SK-N-SH (cell line): ENCODE measurements at places on chromosomes 4 and X. TPM values are rescaled to one million over a fixed set of nuclear protein-coding genes. Genes with fewer than 3 reads are reported as not detected.
A peak's percentile ranks its signal among the peaks of the same experiment; 100 is the strongest.

GRCh38 chrX:153379508-153379907 is 21.6 kb downstream of the PNMA6E start:
- DNase-seq = no peak
- H3K27ac ChIP-seq = no peak overlapping the region
- H3K4me3 ChIP-seq = no peak overlapping the region
- no peaks in the 10 kb centered on the region for H3K4me1 ChIP-seq

DNA sequence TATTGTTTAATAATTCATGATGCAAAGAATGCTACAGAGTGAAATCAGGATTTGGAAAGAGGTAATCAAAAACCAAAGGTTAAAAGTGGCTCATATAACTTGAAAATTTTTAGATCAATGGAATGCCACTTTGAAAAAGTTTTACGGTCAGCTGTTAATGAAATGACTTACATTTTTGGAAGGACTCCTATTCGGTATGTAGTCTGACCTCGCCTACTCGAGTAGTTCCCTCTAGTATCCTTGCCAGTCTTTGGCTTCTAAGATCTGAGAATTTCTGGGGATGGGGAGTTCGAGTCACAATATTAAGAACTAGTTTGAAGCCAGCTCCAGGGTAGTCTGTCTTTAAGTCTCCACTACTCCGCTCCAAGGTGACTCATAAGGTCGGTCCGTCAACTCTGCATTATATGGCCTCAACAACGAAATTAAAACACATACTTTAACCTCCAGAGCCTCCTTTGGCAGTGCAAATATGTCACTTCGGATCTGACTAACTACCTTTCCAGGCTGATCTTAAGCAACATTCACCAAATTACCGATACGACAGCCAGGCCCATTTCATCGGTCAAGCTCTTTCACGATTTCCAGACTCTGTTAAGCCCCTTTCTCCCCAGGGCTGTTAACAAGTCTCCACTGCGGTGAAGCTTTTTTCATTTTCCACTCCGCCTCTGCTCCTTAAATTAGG is 733 bp upstream of the NAA15 start:
- no peaks in the 10 kb centered on the region for H3K36me3 ChIP-seq
- peaks cover 16% of the 10 kb centered on the region for H3K4me1 ChIP-seq
- peak overlapping the region; percentile 91 for H3K4me3 ChIP-seq
- H3K27ac ChIP-seq = peak overlapping the region; percentile 94
- DNase-seq = peak; percentile 38

- no peaks in the 10 kb centered on the region for H3K36me3 ChIP-seq
- H3K27ac ChIP-seq = no peak overlapping the region
- no peaks in the 10 kb centered on the region for H3K4me1 ChIP-seq
- no peaks in the 10 kb centered on the region; the same call in 1 of the 2 replicates for H3K27me3 ChIP-seq
- H3K4me3 ChIP-seq = no peak overlapping the region
Observed at GRCh38 chrX:77118686-77119085, 328.5 kb upstream of the FGF16 start.

DNA sequence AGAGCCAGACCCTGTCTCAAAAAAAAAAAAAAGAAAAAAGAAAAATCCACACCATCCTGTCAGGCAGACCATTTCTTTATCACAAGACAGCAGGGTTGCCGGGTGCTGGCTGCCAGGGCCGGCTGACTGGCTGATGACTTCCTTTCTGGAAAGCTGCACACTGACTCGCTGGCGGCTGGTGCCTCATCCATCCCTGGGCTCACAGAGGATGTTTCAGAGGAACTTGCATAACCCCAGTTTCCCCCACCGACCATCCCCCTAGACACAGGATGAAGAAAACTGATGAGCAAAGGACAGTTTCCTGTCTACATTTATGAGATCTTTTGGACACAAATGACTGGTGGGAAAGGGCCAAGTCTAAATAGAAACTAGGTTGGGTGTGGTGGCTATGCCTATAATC is 14.1 kb downstream of the HPSE start:
- no peaks in the 10 kb centered on the region for H3K4me1 ChIP-seq
- DNase-seq = no peak
- H3K36me3 ChIP-seq = no peaks in the 10 kb centered on the region
- H3K27me3 ChIP-seq = peaks cover 4% of the 10 kb centered on the region; the same call in 1 of the 2 replicates
- H3K27ac ChIP-seq = no peak overlapping the region; the same call in 1 of the 2 replicates

- H3K36me3 ChIP-seq = no peaks in the 10 kb centered on the region
- no peak overlapping the region for H3K4me3 ChIP-seq
- no peak overlapping the region for H3K27ac ChIP-seq
- DNase-seq = no peak
Observed at GRCh38 chrX:113747274-113747973, 836.5 kb upstream of the HTR2C start.

DNA sequence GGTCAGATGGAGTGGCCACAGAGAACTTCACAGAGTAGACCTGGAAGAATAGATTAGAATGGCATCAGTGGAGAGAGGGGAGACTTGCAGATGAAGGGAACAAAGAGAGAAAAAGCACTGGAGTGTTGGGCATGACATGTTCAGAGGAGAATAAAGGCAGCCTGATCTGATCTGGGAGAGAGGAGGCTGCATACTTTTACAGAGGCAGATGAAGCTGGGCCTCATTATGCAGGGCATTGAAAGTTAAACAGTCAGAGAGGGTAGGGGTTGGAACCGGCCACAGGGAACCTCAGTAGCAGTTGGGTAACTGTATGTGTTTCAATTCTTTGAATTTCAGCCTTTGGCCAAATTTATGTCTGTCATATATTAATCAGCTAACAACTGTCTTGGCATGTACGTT is 61.2 kb downstream of the SH3BGRL start:
- no peaks in the 10 kb centered on the region for H3K27me3 ChIP-seq
- no peaks in the 10 kb centered on the region for H3K36me3 ChIP-seq
- H3K4me3 ChIP-seq = no peak overlapping the region
- DNase-seq = no peak

- H3K4me1 ChIP-seq = no peaks in the 10 kb centered on the region
- H3K27me3 ChIP-seq = no peaks in the 10 kb centered on the region
- H3K4me3 ChIP-seq = no peak overlapping the region
- H3K36me3 ChIP-seq = no peaks in the 10 kb centered on the region
Observed at GRCh38 chr4:13953083-13953482, 325.6 kb upstream of the BOD1L1 start.

GRCh38 chrX:119502727-119503483 is 34.7 kb downstream of the SLC25A5 start:
- H3K27ac ChIP-seq = 0 out of 2 replicates have a peak overlapping the region, but pooled peaks have one; percentile 18
- H3K27me3 ChIP-seq = 0 out of 2 replicates have a peak, but pooled peaks cover 1% of the 10 kb centered on the region
- no peak overlapping the region for H3K4me3 ChIP-seq
- no peaks in the 10 kb centered on the region for H3K36me3 ChIP-seq

BEND4 gene
- polyA plus RNA-seq = 0.02 and 0.03 TPM in 2 replicates

EXOC1 gene
- polyA plus RNA-seq = 13.5 and 20.7 TPM in 2 replicates

NAP1L5 gene
- 7.5 and 8.1 TPM in 2 replicates for polyA plus RNA-seq

FAM156A gene
- polyA plus RNA-seq = 47.2 and 62.5 TPM in 2 replicates

POU3F4 gene
- polyA plus RNA-seq = not detected in 2 replicates
